Activated T-helper 17 cell treated with anti-CD3 and anti-CD28 coated beads, Interleukin-2, amount 50 U/mL, for 72 hours (primary cell): ENCODE measurements at places on chromosomes 4 and X. TPM values are rescaled to one million over a fixed set of nuclear protein-coding genes. Genes with fewer than 3 reads are reported as not detected.

Gene GNRHR
- not detected for total RNA-seq

Gene PCYT1B
- total RNA-seq, result 0.29 TPM

Gene PAGE2
- not detected for total RNA-seq

Gene RAB9B
- total RNA-seq, result 1.3 TPM

Gene FHIP1A
- total RNA-seq, result not detected

GRCh38 chr4:111480510-111480909 lies 664.7 kb upstream of the FAM241A start:
- H3K27me3 ChIP-seq, result no peaks in the 10 kb centered on the region
- ATAC-seq, result no peak
- no peaks in the 10 kb centered on the region for H3K36me3 ChIP-seq
- H3K4me3 ChIP-seq, result no peak overlapping the region

DNA sequence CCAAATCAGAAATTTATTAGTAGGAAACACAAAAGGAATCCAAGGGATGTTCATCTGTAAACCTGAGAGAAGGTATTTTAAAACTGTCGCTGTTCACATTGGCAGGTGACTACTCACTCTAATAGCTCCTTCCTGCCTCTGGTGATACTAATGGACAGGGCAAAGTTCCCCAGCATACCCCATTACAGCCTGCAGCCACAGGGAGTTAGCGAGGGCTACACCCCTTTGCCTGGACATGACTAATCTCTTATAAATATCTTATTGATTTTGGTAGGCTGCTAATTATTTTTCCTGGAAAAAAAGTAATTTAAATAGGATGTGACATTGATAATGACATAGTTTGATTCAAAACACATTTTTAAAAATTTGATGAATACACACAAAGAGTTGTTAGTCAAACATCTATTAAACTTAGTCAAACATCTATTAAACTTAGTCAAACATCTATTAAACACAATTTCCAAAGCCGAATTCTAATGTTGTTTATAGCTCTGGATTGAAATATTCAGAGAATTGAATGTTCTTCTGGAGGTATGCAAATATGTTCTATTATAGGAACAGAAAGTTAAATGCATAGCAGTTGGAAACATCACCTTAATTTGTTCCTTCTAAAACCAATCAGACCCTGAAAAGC lies 83.0 kb upstream of the CBR4 start:
- peaks cover 8% of the 10 kb centered on the region for H3K27me3 ChIP-seq
- no peak overlapping the region for H3K4me3 ChIP-seq
- no peaks in the 10 kb centered on the region for H3K4me1 ChIP-seq
- no peak for ATAC-seq
- H3K27ac ChIP-seq, result no peak overlapping the region
- no peaks in the 10 kb centered on the region for H3K36me3 ChIP-seq

- no peak overlapping the region for H3K27ac ChIP-seq
- H3K4me1 ChIP-seq, result no peaks in the 10 kb centered on the region
- H3K4me3 ChIP-seq, result no peak overlapping the region
These were observed 639.1 kb downstream of the GABRG1 start for GRCh38 chr4:45484740-45485139.

DNA sequence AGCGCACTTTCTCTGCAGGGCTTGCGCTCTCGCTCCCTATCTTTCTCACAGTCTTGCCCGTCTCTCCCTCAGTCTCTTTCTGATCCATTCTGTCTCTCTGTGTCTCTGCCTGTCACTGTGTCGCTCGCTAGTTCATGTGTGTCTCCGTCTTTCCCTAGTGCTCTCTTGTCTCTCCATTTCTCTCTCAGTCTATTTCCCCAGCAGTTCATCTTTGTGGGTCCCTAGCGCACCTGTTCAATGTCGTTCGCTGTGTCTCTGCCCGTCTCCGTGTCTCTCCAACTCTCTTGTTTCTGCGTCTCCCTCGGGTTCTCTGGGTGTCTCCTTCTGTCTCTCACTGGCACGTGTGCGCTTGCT lies 1.5 kb downstream of the GPR101 start:
- no peaks in the 10 kb centered on the region for H3K36me3 ChIP-seq
- peaks cover 28% of the 10 kb centered on the region for H3K27me3 ChIP-seq
- peaks cover 4% of the 10 kb centered on the region for H3K4me1 ChIP-seq
- ATAC-seq, result no peak

GRCh38 chr4:112289407-112290253 lies 3.9 kb upstream of the TIFA start:
- no peak for ATAC-seq
- H3K4me1 ChIP-seq, result peaks cover 28% of the 10 kb centered on the region
- peak overlapping the region; percentile 96 for H3K27ac ChIP-seq

- no peaks in the 10 kb centered on the region for H3K4me1 ChIP-seq
- no peak overlapping the region for H3K27ac ChIP-seq
These were observed 304.7 kb upstream of the DIAPH2 start for GRCh38 chrX:96379951-96380350.

- H3K4me1 ChIP-seq, result no peaks in the 10 kb centered on the region
- ATAC-seq, result no peak
- no peaks in the 10 kb centered on the region for H3K36me3 ChIP-seq
- H3K27ac ChIP-seq, result no peak overlapping the region
These were observed 252.8 kb upstream of the SLC7A11 start for GRCh38 chr4:138494931-138495330.

- ATAC-seq, result no peak
- no peak overlapping the region for H3K4me3 ChIP-seq
- H3K27ac ChIP-seq, result no peak overlapping the region
- no peaks in the 10 kb centered on the region for H3K36me3 ChIP-seq
These were observed 75.1 kb downstream of the SORBS2 start for GRCh38 chr4:185736882-185737281.
